ENCODE measurements at places on chromosomes 7 and 10.

- no peak for DNase-seq
Measured at GRCh38 chr7:74018246-74018895, 9.6 kb upstream of the ELN start.

- DNase-seq, result no peak
Measured at GRCh38 chr10:132542086-132542775, 4.6 kb downstream of the INPP5A start.

DNA sequence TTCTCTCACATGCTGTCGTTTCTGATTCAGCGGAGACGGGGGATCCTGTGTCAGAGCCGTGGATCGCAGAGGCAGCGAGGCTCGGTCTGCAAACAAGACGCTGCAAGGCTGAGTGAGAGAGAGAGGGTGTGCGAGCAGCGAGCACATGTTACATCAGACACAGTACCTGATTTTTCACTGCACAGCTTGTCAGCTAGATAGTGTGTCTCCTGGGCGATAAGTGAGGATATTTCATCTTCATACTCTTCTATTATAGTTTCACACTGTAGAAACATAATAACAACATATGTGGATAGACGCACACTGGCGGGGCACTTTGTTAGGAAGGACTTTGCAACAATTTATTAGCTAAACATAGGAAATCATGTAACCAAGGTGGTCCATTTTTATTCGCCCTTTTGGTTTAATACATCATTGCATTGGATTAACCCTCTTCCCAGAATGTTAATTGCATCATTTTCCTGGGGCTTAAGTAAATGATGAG is 39.5 kb downstream of the CNPY1 start:
- no peak for DNase-seq

GRCh38 chr10:126906704-126907422 is 1.6 kb downstream of the DOCK1 start:
- DNase-seq, result no peak

GRCh38 chr10:119755446-119755845 is 29.6 kb downstream of the INPP5F start:
- no peak for DNase-seq

GRCh38 chr10:30062090-30062489 is 2.7 kb upstream of the JCAD start:
- DNase-seq, result no peak
